ENCODE measurements at places on chromosomes 4 and X. TPM values are rescaled to one million over a fixed set of nuclear protein-coding genes. Genes with fewer than 3 reads are reported as not detected.

The SPACA5 gene
- not detected for total RNA-seq

The PPP1R2C gene
- not detected for total RNA-seq

The JAKMIP1 gene
- not detected for total RNA-seq

GRCh38 chr4:8434251-8435073, 6.1 kb downstream of the ACOX3 start:
- no peaks in the 10 kb centered on the region for H3K27me3 ChIP-seq
- peaks cover 63% of the 10 kb centered on the region for H3K4me1 ChIP-seq
- H3K27ac ChIP-seq, result peak overlapping the region; percentile 55
- H3K4me3 ChIP-seq, result peak overlapping the region; percentile 66
- H3K36me3 ChIP-seq, result no peaks in the 10 kb centered on the region

GRCh38 chrX:155169881-155170280, 46.4 kb upstream of the VBP1 start:
- no peak overlapping the region for H3K4me3 ChIP-seq
- H3K27me3 ChIP-seq, result no peaks in the 10 kb centered on the region
- no peak overlapping the region for H3K27ac ChIP-seq
- DNase-seq, result no peak

The IRF2 gene
- 15.8 TPM for total RNA-seq

The PDZD4 gene
- 8.8 TPM for total RNA-seq

- no peak overlapping the region for H3K4me3 ChIP-seq
- DNase-seq, result no peak
- no peaks in the 10 kb centered on the region for H3K36me3 ChIP-seq
- H3K4me1 ChIP-seq, result no peaks in the 10 kb centered on the region
Observed at GRCh38 chrX:132497432-132497831, 8.6 kb upstream of the MBNL3 start.

GRCh38 chr4:30028826-30029225, 691.3 kb upstream of the PCDH7 start:
- H3K36me3 ChIP-seq, result no peaks in the 10 kb centered on the region
- no peaks in the 10 kb centered on the region for H3K27me3 ChIP-seq
- H3K4me1 ChIP-seq, result no peaks in the 10 kb centered on the region
- no peak overlapping the region for H3K27ac ChIP-seq

The CLCN5 gene
- 52.0 TPM for total RNA-seq

DNA sequence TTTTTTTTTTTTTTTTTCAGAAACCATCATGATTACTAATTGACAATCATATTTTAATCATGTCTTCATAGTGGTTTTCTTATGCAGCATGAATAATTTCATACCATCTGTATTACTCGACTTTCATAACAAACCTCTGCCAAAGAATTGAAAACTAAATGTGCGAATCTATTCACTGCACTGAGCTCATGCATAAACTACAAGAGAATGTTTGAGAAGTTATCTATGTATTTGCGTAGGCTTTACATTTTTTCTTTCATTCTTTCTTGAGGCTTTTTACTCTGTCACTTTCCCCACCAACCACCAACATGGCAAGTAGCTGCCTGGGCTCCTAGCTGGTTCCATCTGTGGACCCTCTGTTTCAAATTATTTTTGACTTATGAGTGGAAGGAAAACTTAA, 1761.0 kb downstream of the STIM2 start:
- H3K27me3 ChIP-seq, result no peaks in the 10 kb centered on the region
- H3K27ac ChIP-seq, result no peak overlapping the region
- H3K4me3 ChIP-seq, result no peak overlapping the region
- H3K4me1 ChIP-seq, result no peaks in the 10 kb centered on the region

The KIT gene
- total RNA-seq, result 7.4 TPM

- peaks cover 36% of the 10 kb centered on the region for H3K4me1 ChIP-seq
- no peak overlapping the region for H3K27ac ChIP-seq
- DNase-seq, result no peak
- H3K36me3 ChIP-seq, result no peaks in the 10 kb centered on the region
- H3K27me3 ChIP-seq, result peaks cover 32% of the 10 kb centered on the region
Observed at GRCh38 chr4:10007793-10008608, 13.3 kb downstream of the SLC2A9 start.

The SRPK3 gene
- total RNA-seq, result not detected

The ALAS2 gene
- not detected for total RNA-seq

GRCh38 chrX:13703135-13703534, 14.2 kb downstream of the RAB9A start:
- H3K36me3 ChIP-seq, result peaks cover 4% of the 10 kb centered on the region
- no peak overlapping the region for H3K4me3 ChIP-seq
- H3K4me1 ChIP-seq, result peaks cover 4% of the 10 kb centered on the region
- no peak for DNase-seq
- no peak overlapping the region for H3K27ac ChIP-seq

The ETDC gene
- not detected for total RNA-seq

The CTAG1A gene
- not detected for total RNA-seq

The HAND2 gene
- 34.3 TPM for total RNA-seq

DNA sequence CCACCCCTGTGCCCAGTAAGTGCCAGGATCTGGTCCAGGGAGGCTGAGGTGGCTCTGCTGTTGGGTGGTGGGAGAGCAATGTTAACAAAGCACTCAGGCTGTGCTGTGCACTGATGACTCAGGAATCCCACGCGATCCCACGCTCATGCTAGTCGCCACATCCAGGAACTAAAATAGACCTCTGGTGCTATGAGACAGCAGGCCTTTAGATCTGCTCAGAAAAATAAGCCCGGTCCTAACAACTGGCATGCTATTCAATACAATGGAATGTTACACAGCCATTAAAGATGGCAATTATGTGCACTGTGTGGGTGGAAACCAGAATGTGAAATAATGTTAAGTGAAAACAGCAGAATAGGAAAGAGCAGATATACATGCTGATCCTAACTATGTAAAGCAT, 26.0 kb downstream of the ARL13A start:
- no peak overlapping the region for H3K27ac ChIP-seq
- no peaks in the 10 kb centered on the region for H3K4me1 ChIP-seq
- no peak overlapping the region for H3K4me3 ChIP-seq
- H3K27me3 ChIP-seq, result no peaks in the 10 kb centered on the region

- no peak overlapping the region for H3K4me3 ChIP-seq
- no peak for DNase-seq
- peaks cover 22% of the 10 kb centered on the region for H3K4me1 ChIP-seq
Observed at GRCh38 chr4:184201179-184201578, 16.5 kb downstream of the ENPP6 start.

The CCDC110 gene
- 1.0 TPM for total RNA-seq

DNA sequence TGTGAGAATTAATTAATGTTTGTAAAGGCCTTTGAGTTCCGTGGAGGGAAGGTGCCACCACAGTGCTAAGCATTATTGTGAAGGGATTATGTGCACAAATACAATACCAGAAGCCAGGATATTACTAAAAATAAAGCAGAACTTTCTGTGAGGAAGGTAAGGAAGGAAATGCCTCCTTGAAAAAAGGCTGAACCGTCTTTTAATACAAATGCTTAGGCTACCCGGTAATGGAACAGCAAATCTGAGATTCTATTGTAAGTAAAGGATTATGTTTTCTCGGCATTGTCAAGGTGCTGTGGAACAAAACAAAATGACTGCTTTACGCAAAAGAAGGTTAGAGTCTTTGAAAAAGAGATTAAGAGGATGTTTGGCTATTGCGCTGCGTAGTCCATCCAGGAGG, 57.9 kb upstream of the SPRY1 start:
- H3K27me3 ChIP-seq, result no peaks in the 10 kb centered on the region
- H3K36me3 ChIP-seq, result peaks cover 10% of the 10 kb centered on the region
- H3K27ac ChIP-seq, result no peak overlapping the region
- peaks cover 13% of the 10 kb centered on the region for H3K4me1 ChIP-seq
- H3K4me3 ChIP-seq, result no peak overlapping the region

GRCh38 chrX:109873983-109874382, 128.9 kb upstream of the TMEM164 start:
- H3K27ac ChIP-seq, result no peak overlapping the region
- no peaks in the 10 kb centered on the region for H3K4me1 ChIP-seq
- H3K36me3 ChIP-seq, result no peaks in the 10 kb centered on the region
- peaks cover 18% of the 10 kb centered on the region for H3K27me3 ChIP-seq
- H3K4me3 ChIP-seq, result no peak overlapping the region

The SH3BP2 gene
- total RNA-seq, result 79.0 TPM

The FANCB gene
- 6.0 TPM for total RNA-seq

The NXF3 gene
- total RNA-seq, result not detected

GRCh38 chr4:185886832-185887524, 75.0 kb upstream of the SORBS2 start:
- peaks cover 3% of the 10 kb centered on the region for H3K4me1 ChIP-seq
- peaks cover under 1% of the 10 kb centered on the region for H3K27me3 ChIP-seq
- H3K4me3 ChIP-seq, result no peak overlapping the region
- peaks cover 2% of the 10 kb centered on the region for H3K36me3 ChIP-seq

The SCML2 gene
- total RNA-seq, result 8.2 TPM

DNA sequence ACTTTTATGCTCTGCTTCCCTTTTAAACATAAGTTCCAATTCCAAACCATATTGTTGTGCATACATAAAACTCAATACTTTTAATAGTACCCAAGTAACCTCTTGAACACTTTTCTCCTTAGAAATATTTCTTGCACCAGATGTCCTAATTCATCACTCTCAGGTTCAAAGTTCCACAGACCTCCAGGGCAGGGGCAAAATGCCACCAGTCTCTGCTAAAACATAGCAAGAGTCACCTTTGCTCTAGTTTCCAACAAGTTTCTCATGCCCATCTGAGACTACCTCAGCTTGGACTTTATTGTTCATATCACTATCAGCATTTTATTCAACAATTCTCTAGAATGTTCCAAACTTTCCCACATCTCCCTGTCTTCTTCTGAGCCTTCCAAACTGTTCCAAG, 13.7 kb upstream of the ASIC5 start:
- H3K36me3 ChIP-seq, result peaks cover 2% of the 10 kb centered on the region
- no peaks in the 10 kb centered on the region for H3K4me1 ChIP-seq
- H3K4me3 ChIP-seq, result no peak overlapping the region
- no peaks in the 10 kb centered on the region for H3K27me3 ChIP-seq

DNA sequence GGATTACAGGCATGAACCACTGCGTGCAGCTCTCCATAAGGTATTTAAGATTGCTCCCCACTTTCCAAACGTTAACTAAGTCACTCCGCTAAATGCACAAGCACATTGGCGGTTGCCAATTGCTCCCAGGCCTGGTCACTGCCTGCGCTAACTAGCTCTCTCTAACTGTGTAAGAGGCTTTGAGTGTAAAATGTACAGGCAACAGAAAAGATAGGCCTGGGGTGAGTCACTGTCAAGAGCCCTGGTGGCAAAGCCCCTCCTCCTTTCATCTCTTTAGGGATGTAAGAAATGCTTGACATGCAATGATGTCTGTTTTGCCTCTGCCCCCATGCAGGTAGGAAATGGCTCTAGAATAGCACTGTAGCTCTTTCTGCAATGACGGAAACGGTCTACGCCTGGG, 329.7 kb upstream of the GATB start:
- H3K36me3 ChIP-seq, result no peaks in the 10 kb centered on the region
- no peak overlapping the region for H3K4me3 ChIP-seq
- no peak for DNase-seq

DNA sequence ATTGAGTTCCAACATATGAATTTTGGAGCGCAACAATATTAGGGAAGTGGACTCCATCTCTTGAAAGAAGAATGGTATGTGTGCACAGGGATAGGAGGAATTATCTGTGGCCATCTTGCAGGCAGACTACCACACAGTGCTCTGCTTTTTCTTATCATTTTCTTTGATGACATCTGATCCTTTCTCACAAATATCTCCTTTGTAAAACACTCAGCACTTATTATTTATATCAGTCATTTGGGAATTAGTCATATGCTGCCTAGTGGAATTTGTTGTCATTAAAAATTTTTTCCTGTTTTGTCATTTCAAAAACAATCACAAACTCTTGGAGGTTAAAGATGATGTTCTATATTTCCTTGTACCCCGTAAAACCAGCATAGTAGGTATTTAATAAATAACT, 444.3 kb upstream of the ATOH1 start:
- no peak overlapping the region for H3K4me3 ChIP-seq
- H3K36me3 ChIP-seq, result no peaks in the 10 kb centered on the region
- no peak for DNase-seq
- peaks cover 5% of the 10 kb centered on the region for H3K27me3 ChIP-seq
- peaks cover 5% of the 10 kb centered on the region for H3K4me1 ChIP-seq

DNA sequence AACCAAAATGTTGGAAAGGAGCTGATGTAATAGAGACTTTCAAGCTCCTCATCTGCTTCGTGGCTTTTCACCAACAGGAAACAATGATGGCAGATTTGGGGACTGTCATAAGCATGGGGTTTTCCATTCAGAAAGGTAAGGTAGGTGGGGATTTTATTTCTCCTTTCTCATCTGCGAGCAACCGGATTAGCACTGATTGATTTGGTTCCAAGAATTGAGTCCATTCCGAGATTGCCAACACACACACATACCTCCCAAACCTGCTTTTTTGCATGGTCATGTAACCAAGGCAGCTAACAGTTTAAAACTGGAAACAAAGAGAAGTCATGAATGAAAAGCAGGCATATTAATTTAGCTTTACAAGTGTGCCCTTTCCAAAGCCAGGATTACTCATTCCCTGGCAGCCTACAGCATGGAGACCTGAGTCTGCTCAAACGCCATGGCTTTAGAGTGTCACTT, 63.0 kb upstream of the LNX1 start:
- H3K4me1 ChIP-seq, result peaks cover 30% of the 10 kb centered on the region
- H3K36me3 ChIP-seq, result no peaks in the 10 kb centered on the region
- H3K4me3 ChIP-seq, result no peak overlapping the region
- no peak for DNase-seq

GRCh38 chr4:17336524-17336961, 175.3 kb downstream of the QDPR start:
- no peaks in the 10 kb centered on the region for H3K36me3 ChIP-seq
- H3K4me1 ChIP-seq, result no peaks in the 10 kb centered on the region
- H3K27ac ChIP-seq, result no peak overlapping the region
- H3K4me3 ChIP-seq, result no peak overlapping the region

GRCh38 chr4:137541876-137542646, 9.8 kb upstream of the PCDH18 start:
- H3K4me1 ChIP-seq, result peaks cover 36% of the 10 kb centered on the region
- H3K27me3 ChIP-seq, result no peaks in the 10 kb centered on the region
- DNase-seq, result no peak
- H3K27ac ChIP-seq, result peak overlapping the region; percentile 83
- no peaks in the 10 kb centered on the region for H3K36me3 ChIP-seq

The UCHL1 gene
- total RNA-seq, result 181 TPM

DNA sequence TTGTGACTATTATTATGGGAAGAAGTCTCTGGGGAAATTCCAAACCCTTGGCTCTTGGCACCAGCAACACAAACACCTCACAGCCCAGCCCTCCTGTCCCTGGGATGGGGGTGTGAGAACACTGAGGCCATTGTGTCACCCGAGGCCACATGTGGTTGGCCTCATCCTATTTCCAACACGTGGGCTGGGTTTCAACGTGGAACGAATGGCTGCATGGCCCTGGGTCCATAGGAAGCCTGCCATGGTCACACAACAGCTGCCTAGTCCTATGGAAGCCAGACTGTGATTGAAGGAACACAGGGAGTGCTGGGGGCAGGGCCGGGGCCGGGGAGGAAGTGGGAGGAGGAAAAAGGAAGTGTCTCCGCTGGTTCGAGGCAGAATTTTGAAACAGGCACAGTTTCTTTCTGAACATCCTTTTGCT, 10.0 kb downstream of the CLCN4 start:
- H3K4me3 ChIP-seq, result no peak overlapping the region
- no peaks in the 10 kb centered on the region for H3K27me3 ChIP-seq
- peaks cover 6% of the 10 kb centered on the region for H3K36me3 ChIP-seq
- H3K4me1 ChIP-seq, result no peaks in the 10 kb centered on the region
